ENCODE measurements at places on chromosomes 16 and 17.

GRCh38 chr17:72385475-72385874 lies 264.7 kb downstream of the SOX9 start:
- H3K27ac ChIP-seq: no peak overlapping the region
- no peaks in the 10 kb centered on the region for H3K4me1 ChIP-seq
- no peaks in the 10 kb centered on the region for H3K36me3 ChIP-seq
- H3K4me3 ChIP-seq: no peak overlapping the region

GRCh38 chr17:78555746-78556401 lies 21.3 kb downstream of the DNAH17 start:
- no peaks in the 10 kb centered on the region for H3K4me1 ChIP-seq
- no peak for DNase-seq
- H3K36me3 ChIP-seq: no peaks in the 10 kb centered on the region

GRCh38 chr17:58332778-58333735 lies 4.5 kb upstream of the TSPOAP1 start:
- peaks cover 29% of the 10 kb centered on the region for H3K36me3 ChIP-seq
- H3K27me3 ChIP-seq: peaks cover 41% of the 10 kb centered on the region
- H3K27ac ChIP-seq: peak overlapping the region; percentile 94
- peak overlapping the region; percentile 93 for H3K4me3 ChIP-seq
- peak; percentile 57 for DNase-seq

DNA sequence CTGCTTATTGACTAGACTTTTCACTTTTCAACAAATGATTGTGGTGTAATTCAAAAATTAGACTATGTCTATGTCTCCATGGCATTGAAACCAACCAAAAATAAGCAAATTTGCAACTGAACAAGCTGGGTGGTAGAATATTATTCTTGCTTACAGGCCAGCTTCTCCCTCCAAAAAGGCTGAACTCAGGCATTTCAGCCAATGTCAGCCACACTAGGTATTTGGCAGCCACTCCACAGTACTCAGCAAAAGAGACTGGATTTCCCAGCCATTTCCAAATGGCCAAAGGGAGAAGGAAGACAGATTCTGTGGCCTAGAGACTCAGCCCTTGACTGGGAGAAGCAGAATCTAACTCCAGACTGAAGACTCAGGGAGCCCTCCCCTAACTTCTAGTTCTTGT lies 121.8 kb upstream of the IRX5 start:
- no peak overlapping the region for H3K27ac ChIP-seq
- no peaks in the 10 kb centered on the region for H3K4me1 ChIP-seq
- no peak overlapping the region for H3K4me3 ChIP-seq
- H3K27me3 ChIP-seq: no peaks in the 10 kb centered on the region
- DNase-seq: no peak
- no peaks in the 10 kb centered on the region for H3K36me3 ChIP-seq

- H3K36me3 ChIP-seq: peaks cover 4% of the 10 kb centered on the region
- H3K27ac ChIP-seq: no peak overlapping the region
- H3K4me1 ChIP-seq: peaks cover 17% of the 10 kb centered on the region
- H3K27me3 ChIP-seq: no peaks in the 10 kb centered on the region
Measured at GRCh38 chr17:59355702-59356325, 24.4 kb downstream of the YPEL2 start.

DNA sequence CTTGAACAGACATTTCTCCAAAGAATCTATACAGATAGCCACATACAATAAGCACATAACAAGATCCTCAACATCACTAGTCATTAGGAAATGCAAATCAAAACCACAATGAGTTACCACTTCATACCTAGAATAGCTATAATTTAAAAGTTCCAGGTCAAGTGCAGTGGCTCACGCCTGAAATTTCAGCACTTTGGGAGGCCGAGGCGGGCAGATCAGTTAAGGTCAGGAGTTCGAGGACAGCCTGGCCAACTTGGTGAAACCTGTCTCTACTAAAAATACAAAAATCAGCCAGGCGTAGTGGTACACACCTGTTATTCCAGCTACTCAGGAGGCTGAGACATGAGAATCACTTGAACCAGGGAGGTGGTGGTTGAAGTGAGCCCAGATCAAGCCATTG lies 19.9 kb downstream of the RANBP10 start:
- H3K27ac ChIP-seq: no peak overlapping the region
- H3K36me3 ChIP-seq: no peaks in the 10 kb centered on the region
- H3K27me3 ChIP-seq: peaks cover 2% of the 10 kb centered on the region
- H3K4me1 ChIP-seq: peaks cover 13% of the 10 kb centered on the region

GRCh38 chr17:27562777-27563455 lies 68.1 kb upstream of the LGALS9 start:
- H3K36me3 ChIP-seq: peaks cover 13% of the 10 kb centered on the region
- H3K27me3 ChIP-seq: no peaks in the 10 kb centered on the region
- H3K4me1 ChIP-seq: peaks cover 29% of the 10 kb centered on the region
- DNase-seq: no peak
- no peak overlapping the region for H3K4me3 ChIP-seq

DNA sequence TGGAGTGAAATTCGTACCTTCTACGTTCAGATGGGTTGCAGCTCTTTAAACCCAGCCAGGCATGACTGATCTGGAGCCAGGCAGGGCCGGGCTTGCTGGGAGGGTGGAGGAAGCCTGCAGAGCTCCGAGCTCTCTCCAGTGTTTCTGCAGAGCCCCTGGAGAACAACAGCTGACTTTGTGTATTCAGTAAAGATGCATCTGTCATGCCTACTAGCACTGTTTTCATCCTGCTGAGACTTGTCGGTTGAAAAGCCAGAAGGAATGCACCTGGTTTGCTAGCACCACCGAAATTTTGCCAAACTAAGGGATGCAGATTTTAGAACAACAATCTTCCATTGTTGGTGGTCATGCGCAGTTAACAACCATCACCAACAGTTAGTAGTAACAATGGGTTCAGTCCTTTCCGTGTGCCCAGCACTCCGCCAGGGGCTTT lies 22.4 kb upstream of the SCNN1B start:
- H3K27ac ChIP-seq: no peak overlapping the region
- peaks cover 9% of the 10 kb centered on the region for H3K27me3 ChIP-seq
- no peak for DNase-seq
- no peaks in the 10 kb centered on the region for H3K4me1 ChIP-seq
- no peaks in the 10 kb centered on the region for H3K36me3 ChIP-seq

GRCh38 chr17:29094101-29094708 lies 51.3 kb downstream of the PIPOX start:
- H3K27me3 ChIP-seq: no peaks in the 10 kb centered on the region
- H3K4me1 ChIP-seq: no peaks in the 10 kb centered on the region
- DNase-seq: no peak
- H3K36me3 ChIP-seq: no peaks in the 10 kb centered on the region
- no peak overlapping the region for H3K27ac ChIP-seq

DNA sequence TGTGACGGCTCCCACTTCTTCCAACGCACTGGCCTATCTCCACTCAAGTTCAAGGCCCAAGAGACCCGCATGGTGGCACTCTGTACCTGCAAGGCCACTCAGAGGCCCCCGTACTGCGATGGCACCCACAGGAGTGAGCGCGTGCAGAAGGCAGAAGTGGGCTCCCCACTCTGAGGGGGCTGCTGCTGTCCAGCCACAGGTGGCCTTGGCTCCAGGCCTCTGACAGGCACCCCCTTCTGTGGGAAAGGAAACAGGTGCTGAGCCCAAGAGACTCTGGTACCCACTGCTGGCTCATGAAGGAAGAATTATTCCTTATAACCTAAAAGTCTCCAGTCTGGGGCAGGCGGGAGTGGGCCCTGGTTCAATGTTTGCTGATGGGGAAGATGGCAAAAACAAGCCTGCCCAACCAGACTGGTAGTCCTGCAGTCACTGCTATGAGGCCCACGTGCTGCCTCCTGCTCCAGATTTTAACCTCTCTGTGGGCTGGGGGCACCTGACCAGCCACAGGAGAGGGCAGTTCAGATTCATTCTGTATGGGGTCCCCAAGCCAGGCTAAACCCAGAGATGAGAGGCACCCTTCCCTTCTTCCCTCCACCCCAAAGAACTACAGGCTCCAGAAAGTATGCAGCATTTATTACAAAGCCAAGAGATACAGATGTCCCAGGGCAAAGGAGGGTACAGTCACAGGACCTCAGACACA lies 3.3 kb downstream of the CISD3 start:
- peaks cover 18% of the 10 kb centered on the region for H3K27me3 ChIP-seq
- H3K4me3 ChIP-seq: no peak overlapping the region
- H3K36me3 ChIP-seq: peaks cover 7% of the 10 kb centered on the region
- H3K27ac ChIP-seq: peak overlapping the region; percentile 85
- DNase-seq: no peak
- peaks cover 59% of the 10 kb centered on the region for H3K4me1 ChIP-seq
